ENCODE measurements at places on chromosomes 2 and 18.

DNA sequence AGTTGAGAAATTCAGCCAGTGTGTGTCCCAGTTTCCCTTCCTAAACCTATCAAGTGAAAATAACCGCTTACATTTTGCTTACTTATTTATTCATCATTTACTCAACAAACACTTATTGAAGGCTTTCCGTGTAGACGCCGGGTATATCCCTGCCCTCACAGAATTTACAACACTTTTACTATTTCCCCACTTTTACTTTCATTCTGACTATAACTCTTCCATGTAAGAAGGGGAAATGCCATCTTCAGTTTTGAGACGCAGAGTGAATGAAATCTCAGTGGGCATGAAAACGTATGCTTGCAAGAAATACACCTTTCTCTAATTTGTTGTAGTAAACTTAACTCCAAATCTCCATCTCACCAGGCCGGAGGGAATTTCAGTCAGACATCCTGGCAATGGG, 251.0 kb upstream of the CHAC2 start:
- no peak for DNase-seq

DNA sequence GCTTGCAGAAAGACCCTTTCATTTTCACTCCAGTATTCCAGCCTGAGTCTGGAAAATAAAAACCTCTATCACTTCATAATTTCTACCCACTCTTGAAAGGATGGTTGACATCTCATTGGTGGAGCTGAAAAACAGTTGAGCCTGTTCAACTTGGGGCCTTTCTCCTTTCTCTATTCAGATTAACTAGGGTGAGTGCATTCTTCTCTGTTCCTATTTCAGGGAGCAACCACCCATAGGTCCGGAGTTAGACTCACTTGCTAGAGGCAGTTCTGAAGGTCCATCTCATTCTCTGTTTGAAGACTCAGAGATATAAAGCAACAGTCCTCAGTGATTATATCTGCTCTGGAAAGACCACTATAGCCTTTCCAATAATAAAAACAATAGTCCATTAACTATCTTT, 167.9 kb upstream of the SPOPL start:
- DNase-seq = no peak

- no peak for DNase-seq
These were observed 185.3 kb downstream of the NYAP2 start for GRCh38 chr2:225584796-225585195.

DNA sequence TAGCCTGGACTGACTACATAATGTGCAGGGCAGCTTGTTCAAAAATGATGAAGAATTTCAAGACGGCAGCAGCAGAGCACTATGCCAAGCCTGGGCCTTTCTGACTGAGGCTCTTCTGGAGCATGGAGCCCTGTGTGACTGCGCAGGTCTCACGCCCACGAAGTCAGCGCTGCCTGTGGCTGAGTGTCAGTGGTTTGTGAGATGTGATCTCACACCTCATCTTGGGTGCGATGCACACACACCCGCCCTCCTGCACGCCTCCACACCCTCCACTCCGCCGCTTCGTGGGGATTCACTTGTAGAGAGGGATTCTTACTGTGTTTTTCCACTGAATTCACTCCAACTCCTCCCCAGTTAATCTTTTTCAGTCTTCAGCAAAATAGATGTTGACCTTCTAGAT, 103.9 kb downstream of the VIT start:
- no peak for DNase-seq

DNA sequence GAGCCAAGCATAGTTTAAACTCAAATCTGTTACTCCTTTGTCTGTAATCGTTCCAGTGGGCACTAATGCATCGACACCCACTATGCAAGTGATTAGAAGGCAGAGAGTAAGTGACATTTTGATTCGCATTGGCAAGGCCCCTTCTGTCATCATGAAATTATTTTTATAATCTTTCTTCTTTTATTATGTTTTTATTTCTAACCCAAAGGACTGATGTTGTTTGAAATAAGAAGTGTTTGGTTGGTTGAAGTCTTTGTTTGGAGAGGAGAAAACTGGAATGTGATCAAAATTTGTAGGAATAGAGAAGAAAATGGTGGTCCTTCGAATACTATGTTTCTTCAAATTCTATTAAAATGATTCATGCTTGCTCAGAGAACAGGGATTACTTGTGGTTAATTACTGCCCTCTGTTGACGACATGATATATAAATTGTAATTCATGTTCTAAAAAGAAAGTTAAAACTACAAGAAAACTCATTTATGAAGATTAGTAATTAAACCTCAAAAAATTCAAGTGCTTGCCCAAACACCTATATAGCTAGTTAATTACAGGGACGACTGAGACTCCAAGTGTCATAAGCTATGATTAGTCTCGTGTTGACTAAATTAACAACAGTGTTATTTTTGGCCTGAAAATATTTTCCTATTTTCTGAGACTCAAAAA, 26.4 kb upstream of the TFPI start:
- DNase-seq = peak; percentile 72

GRCh38 chr18:8496186-8496585, 113.1 kb upstream of the RAB12 start:
- DNase-seq = no peak

Measured in hepatocyte (in vitro differentiated cells).